ENCODE measurements at places on chromosomes 2 and 18.

GRCh38 chr2:172196768-172197431, 94.2 kb upstream of the DLX2 start:
- no peak for DNase-seq

- DNase-seq, result no peak
Measured at GRCh38 chr2:39688181-39688580, 22.5 kb downstream of the TMEM178A start.

- no peak for DNase-seq
Measured at GRCh38 chr2:169358016-169358415, 4.3 kb downstream of the LRP2 start.

DNA sequence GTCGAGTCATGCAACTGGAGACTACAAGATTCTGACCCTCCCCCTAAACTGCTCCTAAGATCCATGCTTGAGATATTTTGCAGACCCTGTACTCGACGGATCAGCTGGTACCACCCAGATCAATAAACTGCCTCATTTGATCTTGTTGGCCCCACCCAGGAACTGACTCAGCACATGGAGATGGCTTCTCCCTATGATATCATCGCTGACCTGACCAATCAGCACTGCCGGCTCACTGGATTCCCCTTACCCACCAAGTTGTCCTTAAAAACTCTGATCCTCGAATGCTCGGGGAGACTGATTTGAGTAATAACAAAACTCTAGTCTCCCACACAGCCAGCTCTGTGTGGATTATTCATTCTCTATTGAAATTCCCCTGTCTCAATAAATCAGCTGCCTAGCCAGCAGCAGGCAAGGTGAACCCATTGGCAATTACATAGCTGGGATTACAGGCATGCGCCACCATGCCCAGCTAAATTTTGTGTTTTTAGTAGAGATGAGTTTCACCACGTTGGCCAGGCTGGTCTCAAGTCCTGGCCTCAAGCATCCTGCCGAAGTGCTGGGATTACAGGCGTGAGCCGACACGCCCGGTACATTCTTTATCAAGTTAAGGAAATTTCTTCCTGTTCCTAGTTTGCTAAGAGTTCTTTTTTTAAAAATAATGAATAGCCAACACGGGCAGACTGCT, 43.6 kb downstream of the VPS54 start:
- DNase-seq, result no peak

DNA sequence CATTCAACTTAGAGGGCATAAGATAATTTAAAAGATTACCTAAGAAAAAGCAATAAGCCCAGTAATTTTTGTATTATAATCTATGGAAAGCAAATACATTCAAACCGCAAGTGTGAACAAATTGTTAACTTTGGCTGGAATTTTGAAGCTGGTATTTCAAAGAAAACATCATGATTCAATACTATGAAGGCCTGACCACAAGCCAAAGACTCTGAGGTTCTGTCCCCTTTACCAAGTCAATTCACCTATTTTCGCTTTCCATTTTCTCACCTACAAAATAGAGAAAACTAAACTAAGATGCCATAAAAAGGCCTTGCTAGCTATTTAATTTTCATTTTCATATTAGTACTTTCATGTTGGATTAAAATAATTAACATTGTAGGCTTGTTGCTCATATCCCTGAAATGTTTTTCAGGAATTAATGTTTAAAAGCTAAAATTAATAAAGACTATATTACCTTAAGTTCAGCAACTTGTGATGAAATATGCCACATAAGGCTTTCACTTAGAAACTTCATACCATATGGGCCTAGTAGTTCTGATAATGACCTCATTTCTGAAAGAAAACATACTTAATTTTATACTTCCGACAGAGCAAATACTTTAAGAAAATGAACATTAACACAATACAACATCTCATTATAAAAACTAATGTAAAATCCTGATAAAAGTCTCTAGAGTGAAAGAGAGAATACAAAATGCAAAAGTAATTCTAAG, 85.7 kb upstream of the FRZB start:
- DNase-seq, result no peak

DNA sequence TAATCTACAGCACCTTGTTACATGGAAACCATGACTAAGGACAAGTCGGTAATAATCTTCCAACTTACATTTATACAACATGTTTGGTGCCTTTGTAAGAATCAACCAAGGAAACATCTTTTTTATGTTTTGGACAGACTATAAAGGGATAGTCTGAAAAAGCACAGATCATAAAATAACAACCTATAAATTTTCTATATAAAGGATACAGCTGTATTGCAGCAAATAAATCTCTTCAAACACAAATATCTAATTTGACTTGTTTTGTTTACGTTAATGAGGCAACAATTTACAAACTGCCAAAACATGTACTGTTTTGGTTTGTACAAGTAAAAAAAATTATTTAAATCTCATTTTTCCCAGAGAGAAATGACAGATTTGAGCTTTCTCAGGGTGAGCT, 92.5 kb downstream of the SRBD1 start:
- DNase-seq, result no peak

DNA sequence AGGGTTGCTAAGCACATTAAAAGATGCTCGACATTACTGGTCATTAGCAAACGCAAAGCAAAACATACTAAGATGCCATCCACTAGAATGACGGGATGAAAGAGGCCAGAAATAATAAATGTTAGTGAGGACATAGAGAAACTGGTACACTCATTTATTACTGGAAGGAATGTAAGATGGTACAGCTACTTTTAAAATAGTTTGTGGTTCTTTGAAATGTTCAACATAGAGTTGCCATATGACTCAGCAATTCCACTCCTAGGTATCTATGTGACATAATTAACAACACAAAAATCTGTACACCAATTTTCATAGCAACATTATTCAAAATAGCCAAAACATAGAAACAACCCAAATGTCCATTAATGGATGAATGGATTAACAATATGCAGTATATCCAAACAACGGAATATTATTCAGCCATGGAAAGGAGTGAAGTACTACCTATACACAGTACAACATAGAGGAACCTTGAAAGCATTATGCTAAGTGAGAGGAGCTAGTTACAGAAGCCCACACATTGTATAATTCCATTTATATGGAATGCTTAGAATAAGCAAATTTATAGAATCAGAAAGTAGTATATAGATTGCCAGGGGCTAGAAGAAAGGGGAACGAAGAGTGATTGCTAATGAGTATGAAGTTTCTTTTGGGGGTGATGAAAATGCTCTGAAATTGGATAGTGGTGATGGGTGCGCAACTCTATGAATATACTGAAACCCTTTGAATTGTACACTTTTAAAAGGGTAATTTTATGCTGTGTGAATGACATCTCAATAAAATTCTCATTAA, 61.9 kb upstream of the IL1R1 start:
- DNase-seq, result no peak

- DNase-seq, result no peak
Measured at GRCh38 chr2:101900375-101900774, 91.4 kb upstream of the IL1R2 start.

- no peak for DNase-seq
Measured at GRCh38 chr18:13416848-13417247, 198.3 kb downstream of the LDLRAD4 start.

- DNase-seq, result no peak
Measured at GRCh38 chr18:69715191-69715795, 232.4 kb downstream of the CD226 start.

GRCh38 chr2:240566203-240567136, 1.8 kb upstream of the RNPEPL1 start:
- DNase-seq, result peak; percentile 70

- peak; percentile 71 for DNase-seq
Measured at GRCh38 chr2:64522843-64523428, 1.2 kb upstream of the AFTPH start.

- no peak for DNase-seq
Measured at GRCh38 chr2:119012345-119013301, 70.6 kb downstream of the MARCO start.

- DNase-seq, result peak; percentile 56
Measured at GRCh38 chr2:70087702-70088597, 673 bp downstream of the PCBP1 start.

DNA sequence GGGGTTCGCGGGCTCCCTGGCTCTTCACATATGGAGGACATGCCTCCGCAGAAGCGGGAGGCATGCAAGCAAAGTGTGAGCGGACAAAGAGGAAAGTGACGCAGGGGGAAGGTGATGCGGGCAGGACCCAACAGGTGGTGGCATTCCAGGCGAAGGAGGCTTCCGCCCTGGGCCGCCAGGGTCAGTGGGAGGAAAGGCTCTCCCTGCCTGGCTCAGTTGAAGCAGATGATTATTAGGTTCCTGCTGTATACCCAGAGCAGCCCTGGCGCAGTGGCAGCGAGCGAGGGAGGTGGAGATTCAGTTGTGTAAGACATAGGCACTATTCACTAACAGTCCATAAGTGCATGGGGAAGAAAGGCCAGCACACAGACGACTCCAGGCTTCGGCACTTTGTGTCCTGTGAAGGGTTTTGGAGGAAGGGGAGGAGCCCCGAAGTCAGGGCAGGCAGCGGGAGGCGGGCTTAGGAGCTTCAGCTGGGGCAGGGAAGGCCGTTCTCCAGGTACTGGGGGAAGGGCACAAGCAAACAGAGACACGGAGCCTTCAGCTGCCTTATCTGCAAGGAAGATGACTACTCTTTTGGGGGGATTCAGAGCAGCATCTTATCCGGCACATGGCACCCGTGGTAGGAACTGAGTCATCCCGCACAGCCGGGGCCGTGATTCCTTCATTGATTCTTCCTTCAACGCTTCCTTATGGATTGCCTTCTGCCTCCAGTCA, 89.8 kb downstream of the TGOLN2 start:
- no peak for DNase-seq

DNA sequence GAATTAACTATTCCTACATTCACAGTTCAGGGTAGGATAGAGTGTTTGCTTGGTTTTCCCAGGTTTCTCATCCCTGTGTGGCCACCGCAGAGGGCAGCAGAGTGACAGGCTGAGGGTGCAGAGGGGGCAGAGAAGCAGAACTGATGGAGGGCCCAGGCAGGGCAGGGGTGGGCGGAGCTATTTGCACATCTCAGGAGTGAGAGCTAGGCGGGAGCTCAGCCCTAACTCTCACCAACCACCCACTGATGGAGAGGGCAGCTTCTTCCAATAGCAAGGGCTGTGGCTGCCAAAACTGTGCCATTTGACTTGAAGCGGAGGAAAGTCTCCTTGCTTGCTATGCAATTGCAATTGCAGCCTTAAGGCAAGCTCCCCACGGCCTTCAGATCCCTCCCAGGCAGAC, 12.0 kb upstream of the DARS1 start:
- DNase-seq, result no peak

All from NCI-H1105 (cell line).